A549 treated with CpdA at 1 μM for 4 hours (cell line): ENCODE measurements at places on chromosomes 6 and 20. TPM values are rescaled to one million over a fixed set of nuclear protein-coding genes. Genes with fewer than 3 reads are reported as not detected.

The CDKAL1 gene
- 3.2 to 4.0 TPM (median 3.4 TPM) in 5 replicates for total RNA-seq

The ULBP1 gene
- 0.73 to 1.2 TPM (median 0.97 TPM) in 5 replicates for total RNA-seq

The TRIM10 gene
- not detected in 5 replicates for total RNA-seq

The SLC16A10 gene
- 0.18 to 0.52 TPM (median 0.33 TPM) in 5 replicates for total RNA-seq

The BCLAF1 gene
- 52.6 to 97.9 TPM (median 73.4 TPM) in 5 replicates for total RNA-seq

The TSPO2 gene
- total RNA-seq, result 0.10 TPM in 1 of 5 replicates, not detected in the others

The KCNQ2 gene
- total RNA-seq, result 0.50 to 0.68 TPM (median 0.60 TPM) in 5 replicates

The TDRD6 gene
- total RNA-seq, result 0.64 TPM in 1 of 5 replicates, not detected in the others

The SRMS gene
- not detected in 5 replicates for total RNA-seq

The HCK gene
- total RNA-seq, result 0.06 to 0.14 TPM (median 0.10 TPM) in 4 of 5 replicates, not detected in the other

The TMEM14B gene
- 137 to 161 TPM (median 145 TPM) in 5 replicates for total RNA-seq

The MARCKS gene
- total RNA-seq, result 15.6 to 26.2 TPM (median 20.5 TPM) in 5 replicates

The RSPH4A gene
- 0.09 to 0.29 TPM (median 0.23 TPM) in 5 replicates for total RNA-seq

The PCK1 gene
- total RNA-seq, result 0.05 TPM in 1 of 5 replicates, not detected in the others
